Stimulated activated CD8-positive, alpha-beta memory T cell treated with anti-CD3 and anti-CD28 coated beads, Interleukin-4, amount 100 ng/mL, for 4 hours (primary cell): ENCODE measurements at places on chromosomes 12 and 14.

DNA sequence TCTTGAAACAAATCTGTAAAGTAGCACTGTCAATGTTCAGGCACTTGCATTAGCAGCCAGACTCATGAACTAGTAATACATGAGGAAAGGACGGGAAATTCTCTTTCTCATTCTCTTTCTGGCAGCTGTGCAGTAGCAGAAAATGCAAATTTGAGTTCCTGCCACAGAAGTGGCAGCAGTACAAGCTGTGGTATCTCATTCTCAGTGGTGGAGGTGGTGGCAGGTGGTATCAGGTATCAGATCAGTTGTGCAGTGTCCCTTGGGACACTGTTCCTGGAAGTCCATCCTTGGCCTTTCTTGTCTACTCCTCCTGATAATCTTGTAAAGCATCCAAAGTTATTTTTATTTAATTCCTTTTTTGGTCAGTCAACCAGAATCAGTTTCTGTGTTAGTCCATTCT, 103.0 kb downstream of the C12orf42 start:
- no peak for DNase-seq

- DNase-seq, result peak; percentile 64
Measured at GRCh38 chr14:91317381-91318308, 73.1 kb upstream of the GPR68 start.

GRCh38 chr12:2266666-2267620, 214.2 kb downstream of the CACNA1C start:
- DNase-seq, result no peak

DNA sequence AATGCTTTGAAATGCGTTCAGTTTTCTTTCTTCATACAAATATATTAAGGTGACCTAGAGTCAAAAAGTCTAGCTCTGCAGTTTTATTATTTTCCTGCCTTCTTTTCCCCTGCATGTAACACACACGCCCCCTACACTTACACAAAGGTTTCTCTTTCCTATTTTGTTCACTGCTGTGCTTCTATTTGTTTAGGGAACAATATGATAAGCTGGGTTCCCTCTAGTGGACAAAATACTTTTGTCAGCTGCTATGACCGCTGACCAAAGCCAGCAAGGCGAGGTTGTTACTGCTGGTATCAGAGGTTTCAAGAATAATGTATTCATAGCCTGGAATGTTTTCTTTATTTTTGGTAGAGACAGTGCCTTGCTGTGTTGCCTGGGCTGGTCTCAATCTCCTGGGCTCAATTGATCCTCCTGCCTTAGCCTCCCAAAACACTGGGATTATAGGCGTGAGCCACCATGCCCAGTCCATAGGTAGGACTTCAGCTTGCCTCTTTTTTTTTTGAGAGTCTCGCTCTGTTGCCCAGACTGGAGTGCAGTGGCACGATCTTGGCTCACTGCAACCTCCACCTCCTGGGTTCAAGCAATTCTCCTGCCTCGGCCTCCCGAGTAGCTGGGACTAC, 33.4 kb downstream of the FNTB start:
- DNase-seq, result no peak

GRCh38 chr12:12748044-12748443, 30.9 kb downstream of the CDKN1B start:
- DNase-seq, result no peak

DNA sequence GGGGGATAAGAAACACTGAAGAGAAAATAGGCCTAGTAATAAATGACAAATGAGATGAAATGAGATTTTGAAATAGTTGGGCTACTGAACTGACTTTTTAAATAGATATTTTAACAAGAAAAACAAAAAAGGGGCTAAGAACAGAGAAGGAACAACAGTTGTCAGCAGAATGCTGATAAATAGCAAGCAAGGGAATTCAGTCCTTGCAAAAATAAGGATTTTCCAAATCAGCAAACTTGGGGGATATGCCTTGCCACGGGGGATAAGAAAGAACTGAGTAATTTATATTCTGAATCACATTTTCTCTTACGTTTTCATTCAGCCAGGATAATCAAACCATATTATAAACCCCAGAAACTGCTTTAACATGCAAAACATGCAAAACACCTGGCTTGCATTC, 12.9 kb upstream of the CCDC196 start:
- DNase-seq, result no peak

DNA sequence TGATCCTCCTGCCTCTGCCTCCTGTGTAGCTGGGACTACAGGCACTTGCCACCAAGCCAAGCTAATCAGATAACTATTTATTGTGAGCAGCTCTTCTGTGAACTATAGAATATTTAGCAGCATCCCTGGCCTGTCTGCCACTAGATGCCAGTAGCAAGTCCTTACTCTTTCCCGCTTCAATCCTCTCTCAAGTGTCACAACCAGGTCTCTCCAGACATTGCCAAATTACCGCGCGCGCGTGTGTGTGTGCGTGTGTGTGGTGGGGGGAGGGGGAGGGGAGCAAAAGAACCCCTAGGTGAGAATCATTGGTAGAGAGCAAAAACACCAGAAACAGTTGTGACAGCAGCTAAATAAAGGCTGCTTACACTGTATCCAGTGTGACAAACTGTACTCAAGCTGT, 49.9 kb downstream of the PPP2R5E start:
- DNase-seq, result no peak

DNA sequence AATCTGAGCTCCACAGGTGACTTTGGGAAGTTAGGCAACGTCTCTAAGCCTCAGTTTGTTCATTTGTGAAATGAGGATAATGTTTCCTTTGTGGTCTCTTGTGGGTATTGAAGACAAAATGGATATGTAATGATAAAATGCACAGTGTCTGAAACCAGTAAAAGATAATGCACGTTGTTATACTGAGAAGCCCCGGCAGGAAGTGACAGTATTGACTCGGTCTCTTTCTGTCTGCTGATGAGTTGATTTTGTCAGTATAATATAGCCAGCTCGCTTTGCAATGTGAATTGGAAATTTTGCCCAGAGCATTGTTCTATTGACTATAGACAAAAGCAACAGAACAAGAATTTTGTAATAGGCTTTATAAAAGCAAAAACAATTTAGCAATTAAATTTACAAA, 49.2 kb upstream of the SLC38A1 start:
- no peak for DNase-seq

DNA sequence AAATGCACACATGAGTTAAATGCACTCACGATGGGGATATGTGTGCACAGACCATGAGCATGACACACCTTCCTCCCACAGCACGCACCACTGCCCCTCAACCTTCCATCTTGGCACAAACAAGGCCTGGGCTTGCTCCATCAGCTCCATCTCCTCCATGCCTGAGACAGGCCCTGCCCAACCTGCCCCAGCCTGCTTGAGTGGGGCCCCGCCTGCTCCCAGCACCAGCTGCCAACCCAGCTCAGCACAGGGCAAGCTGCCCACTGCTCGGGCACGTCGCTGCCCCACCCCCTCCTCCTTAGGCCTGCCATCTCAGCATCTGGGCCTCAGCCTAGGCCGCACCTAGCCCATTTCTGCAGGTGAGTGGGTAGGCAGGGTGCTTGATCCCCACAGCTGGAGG, 27.6 kb upstream of the KRT78 start:
- no peak for DNase-seq

GRCh38 chr14:60183741-60184140, 18.5 kb upstream of the DHRS7 start:
- DNase-seq, result no peak

DNA sequence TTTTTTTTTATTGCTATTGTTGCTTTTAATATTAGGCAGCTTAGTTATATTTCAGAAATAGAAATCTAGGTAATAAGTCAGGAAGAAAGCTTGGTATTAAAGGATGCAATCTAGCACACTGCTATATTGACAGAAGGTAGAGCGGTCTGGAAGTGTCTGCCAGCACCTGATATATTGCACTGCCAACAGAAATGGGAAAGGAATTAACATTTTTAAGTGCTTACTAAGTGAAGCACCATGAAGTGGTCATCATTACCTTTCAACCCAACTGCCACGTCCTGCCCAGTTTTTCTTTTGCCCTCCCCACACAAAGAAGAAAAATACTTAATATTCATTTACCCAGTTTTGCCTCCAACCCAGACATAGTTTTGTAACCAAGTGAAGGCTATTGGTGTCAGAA, 163.5 kb downstream of the KITLG start:
- no peak for DNase-seq

DNA sequence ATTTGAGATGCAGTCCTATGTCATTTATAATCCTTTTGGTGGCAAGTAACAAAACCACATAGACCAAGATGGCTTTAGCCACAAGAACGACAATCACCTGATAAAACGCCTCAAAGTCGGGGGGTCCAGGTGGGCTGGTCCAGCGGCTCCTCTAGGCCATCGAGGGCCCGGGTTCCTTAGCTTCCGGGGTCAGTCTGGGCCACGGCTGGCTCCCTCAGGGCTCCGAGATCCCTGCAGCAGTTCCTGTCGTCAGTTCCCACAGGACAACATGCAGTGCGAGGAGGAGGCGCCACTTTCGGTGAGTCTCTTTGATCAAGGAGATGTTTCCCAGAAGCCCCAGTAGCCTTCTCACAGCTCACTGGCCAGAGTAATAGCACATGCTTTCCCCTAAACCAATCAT, 574.6 kb downstream of the AACS start:
- DNase-seq, result no peak

GRCh38 chr12:16946704-16947103, 340.7 kb upstream of the LMO3 start:
- DNase-seq, result no peak

DNA sequence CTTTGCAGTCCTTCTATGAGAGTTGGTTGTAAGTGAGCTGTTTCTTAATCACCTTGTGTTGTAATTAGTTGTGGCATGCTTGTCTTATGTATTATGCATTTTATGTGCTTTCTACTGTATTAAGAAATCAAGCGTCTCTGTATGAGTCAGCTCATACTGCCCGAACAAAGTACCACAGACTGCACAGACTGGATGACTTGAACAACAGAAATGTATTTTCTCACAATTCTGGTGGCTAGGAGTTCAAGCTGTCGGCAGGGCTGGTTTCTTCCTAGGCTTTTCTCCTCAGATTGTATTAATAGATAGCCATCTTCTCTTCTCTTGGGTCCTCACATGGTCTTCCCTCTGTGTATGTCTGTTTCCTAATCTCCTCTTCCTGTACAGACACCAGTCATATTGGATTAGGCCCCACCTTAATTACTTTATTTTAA, 77.7 kb downstream of the FLRT2 start:
- no peak for DNase-seq

GRCh38 chr14:77849711-77850110, 49.8 kb downstream of the ADCK1 start:
- no peak for DNase-seq

GRCh38 chr14:53183056-53183455, 29.9 kb upstream of the DDHD1 start:
- no peak for DNase-seq

DNA sequence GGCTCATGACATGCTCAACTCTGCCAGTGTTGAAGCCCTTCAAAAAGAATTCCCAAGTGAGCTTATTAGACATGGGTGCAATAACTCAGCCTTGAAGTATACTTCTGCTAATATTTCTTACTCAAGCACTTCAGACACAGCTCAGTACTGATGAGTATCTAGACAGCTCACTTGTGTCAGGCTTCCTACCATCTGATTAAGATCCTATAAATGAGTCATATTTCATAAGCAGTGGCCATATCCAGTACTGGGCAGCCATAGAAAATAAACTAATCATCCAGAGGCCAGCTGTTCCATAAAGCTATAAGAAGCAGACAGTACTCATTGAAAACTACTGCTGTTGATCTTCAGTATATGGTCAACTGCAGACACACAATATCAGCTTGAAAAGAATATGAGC, 12.9 kb downstream of the FSCB start:
- DNase-seq, result no peak

GRCh38 chr12:113949321-113950305, 16.5 kb downstream of the RBM19 start:
- no peak for DNase-seq

GRCh38 chr14:92945959-92946846, 23.3 kb downstream of the CHGA start:
- DNase-seq, result no peak

DNA sequence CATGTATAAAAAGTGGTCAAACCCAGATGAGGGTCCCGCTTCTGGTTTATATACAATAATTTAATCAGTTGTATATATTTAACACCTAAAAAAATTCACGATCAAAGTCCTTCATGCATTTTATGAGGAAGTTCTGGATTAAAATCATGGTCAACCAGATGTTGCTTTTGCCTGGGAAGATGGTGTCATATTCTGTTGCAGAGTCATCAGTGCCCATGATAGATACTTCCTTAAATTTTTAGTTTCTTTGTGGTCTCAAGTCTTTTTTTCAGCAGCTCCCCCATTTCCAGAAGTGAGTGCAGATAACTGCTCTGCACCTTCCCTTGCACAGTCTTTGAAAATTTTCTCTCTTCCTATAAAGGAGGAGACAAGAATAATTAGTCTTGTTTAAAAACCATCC, 16.1 kb downstream of the ERP29 start:
- no peak for DNase-seq

DNA sequence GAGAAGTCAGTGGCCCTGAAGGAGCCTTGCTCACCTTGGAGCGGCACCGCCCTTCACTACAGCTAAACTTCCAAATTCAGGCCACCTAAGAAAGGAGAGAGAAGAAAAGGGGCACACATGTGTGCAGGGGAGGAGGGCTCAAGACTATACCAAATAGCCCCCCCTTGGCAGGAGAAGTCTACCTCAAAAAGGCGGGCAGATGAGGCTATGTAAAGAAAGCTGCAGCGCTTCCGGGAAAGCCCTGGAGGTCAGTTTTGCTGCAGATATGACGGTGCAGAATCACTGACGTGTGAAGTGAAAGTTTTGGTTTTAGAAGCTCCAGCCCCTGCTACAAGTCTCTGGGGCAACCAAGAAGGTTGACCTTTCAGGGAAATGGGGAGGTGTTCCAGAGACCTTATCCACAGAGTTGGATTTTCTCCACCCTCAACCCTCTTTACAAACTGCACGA, 48.2 kb upstream of the PNMA1 start:
- DNase-seq, result no peak

DNA sequence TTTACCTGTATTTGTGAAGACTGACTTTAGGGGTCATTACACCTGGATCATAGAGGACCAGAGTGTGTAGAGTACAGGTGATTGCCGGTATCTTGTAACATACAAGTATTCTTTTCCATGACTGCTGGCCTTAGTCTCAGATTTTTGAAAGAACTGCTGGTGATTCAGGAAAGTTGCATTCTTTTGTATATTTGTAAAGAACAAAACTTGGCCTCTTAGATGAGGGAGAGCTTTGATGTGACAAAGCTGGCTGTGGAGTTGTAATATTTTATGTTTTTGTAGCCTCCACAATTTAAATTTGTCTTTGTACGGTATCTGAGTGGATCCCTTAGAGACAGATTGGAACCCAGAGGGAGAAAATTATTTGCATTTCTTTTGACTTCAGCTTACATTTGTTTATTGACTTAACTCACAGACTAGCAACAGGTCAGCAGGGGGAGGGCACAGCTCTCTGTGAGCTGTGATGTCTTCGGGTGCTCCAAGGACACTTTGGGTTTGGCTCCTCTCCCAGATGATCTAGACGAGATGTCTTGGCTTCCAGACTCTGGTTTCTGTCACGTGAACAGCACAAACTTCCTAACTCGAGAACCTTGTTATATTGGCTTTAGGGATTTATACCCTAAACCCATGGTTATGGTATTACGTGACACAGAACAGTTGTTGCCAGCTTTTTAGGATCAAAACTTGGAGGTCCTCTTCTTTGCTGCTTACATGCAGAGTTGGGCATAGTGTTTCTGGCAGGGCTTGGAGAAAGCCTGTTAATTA, 65.9 kb downstream of the DAAM1 start:
- DNase-seq, result no peak

- no peak for DNase-seq
Measured at GRCh38 chr14:100813291-100813690, 12.6 kb upstream of the MEG3 start.

- DNase-seq, result no peak
Measured at GRCh38 chr14:68654471-68654941, 138.4 kb downstream of the ZFP36L1 start.

GRCh38 chr12:57055824-57056223, 5.9 kb upstream of the MYO1A start:
- no peak for DNase-seq

GRCh38 chr14:100103250-100104005, 38.2 kb downstream of the EVL start:
- no peak for DNase-seq
